ENCODE measurements at places on chromosomes 3 and 15.

DNA sequence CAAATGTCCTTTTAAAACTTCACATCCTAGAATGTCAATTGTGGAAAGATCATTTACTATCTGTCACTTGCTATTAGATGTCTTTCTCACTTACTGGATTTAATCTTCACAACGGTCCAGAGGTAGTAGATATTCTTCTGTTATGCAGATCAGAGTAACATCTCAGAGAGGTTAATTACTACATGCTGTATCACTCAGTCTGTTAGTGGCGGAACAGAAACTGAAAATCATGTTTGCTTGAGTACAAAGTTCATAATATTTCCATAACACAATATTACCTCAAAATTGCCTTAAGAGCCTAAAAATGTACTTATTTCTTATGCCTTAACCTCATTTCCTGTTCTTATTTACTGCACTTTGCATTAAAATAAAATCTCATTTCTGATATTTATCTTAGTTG lies 28.6 kb upstream of the GPR149 start:
- no peak for DNase-seq

DNA sequence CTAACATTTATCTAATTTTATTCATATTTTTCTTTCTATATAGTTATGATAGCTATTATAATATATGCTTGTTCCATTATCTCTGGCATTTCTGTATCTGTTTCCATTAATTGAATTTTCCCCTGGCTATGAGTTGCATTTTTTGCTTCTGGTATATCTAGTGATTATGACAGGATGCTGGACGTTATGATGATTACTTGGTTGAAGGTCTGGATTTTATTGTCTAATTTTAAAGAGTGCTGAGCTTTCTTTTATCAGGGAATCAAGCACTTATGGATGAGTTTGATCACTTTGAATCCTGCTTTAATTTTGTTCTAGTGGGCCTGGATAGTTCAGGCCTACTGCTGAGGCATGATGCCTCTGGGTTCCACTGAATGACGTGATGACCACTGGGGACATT lies 229.7 kb downstream of the CBLB start:
- DNase-seq = no peak

DNA sequence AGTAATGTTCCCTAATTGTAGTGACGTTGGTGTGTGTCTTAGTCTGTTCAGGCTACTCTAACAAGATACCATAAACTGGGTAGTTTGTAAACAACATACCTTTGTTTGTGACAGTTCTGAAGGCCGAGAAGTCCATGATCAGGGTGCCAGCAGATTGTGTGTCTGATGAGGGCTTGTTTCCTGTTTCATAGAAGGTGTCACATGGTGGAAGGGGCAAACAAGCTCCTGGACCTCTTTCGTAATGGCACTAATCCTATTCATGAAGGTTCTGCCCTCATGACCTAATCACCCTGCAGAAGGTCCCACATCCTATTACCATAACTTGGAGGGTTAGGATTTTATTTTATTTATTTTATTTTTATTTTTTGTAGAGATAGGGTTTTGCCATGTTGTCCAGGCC lies 11.1 kb downstream of the ATXN7 start:
- no peak for DNase-seq

DNA sequence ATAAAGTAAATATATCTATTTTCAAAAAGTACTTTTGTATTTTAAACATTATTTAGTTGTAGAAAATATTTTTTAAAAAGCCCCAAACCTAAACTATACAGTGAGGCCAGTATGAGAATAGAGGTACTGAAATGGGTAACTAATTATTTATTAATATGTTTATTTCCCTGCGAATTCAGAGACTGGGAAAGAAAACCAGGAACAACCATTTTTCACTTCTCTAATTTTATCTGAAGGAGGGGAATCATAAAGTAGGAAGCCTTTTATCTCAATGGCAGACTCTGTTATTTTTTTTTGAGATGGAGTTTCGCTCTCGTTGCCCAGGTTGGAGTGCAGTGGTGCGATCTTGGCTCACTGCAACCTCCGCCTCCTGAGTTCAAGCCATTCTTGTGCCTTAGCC lies 63.6 kb upstream of the TRAK1 start:
- no peak for DNase-seq

- DNase-seq = no peak
Measured at GRCh38 chr3:40414270-40414669, 27.3 kb downstream of the ENTPD3 start.

Data from stimulated activated CD8-positive, alpha-beta memory T cell treated with anti-CD3 and anti-CD28 coated beads, Interleukin-2, amount 100 ng/mL, for 1 hour (primary cell).